ENCODE measurements at places on chromosomes 12 and 14.

- H3K4me3 ChIP-seq = no peak overlapping the region
- H3K27ac ChIP-seq = no peak overlapping the region
- H3K27me3 ChIP-seq = no peaks in the 10 kb centered on the region
- H3K36me3 ChIP-seq = no peaks in the 10 kb centered on the region
- no peak for DNase-seq
- peaks cover 30% of the 10 kb centered on the region for H3K4me1 ChIP-seq
Observed at GRCh38 chr14:24422261-24422660, 7.2 kb downstream of the CBLN3 start.

GRCh38 chr12:11461433-11461832 is 66.1 kb upstream of the PRB2 start:
- no peak for DNase-seq
- no peaks in the 10 kb centered on the region for H3K36me3 ChIP-seq
- H3K27ac ChIP-seq = no peak overlapping the region

GRCh38 chr12:58176296-58176869 is 235.0 kb downstream of the ATP23 start:
- H3K4me1 ChIP-seq = no peaks in the 10 kb centered on the region
- H3K4me3 ChIP-seq = no peak overlapping the region
- no peaks in the 10 kb centered on the region for H3K36me3 ChIP-seq
- DNase-seq = no peak

- H3K4me1 ChIP-seq = peaks cover 19% of the 10 kb centered on the region
- DNase-seq = peak; percentile 95
- peak within 1 kb of the TSS; percentile 86 for H3K27ac ChIP-seq
- H3K36me3 ChIP-seq = no peaks in the 10 kb centered on the region
- no peaks in the 10 kb centered on the region for H3K27me3 ChIP-seq
- peak within 1 kb of the TSS; percentile 64 for H3K4me3 ChIP-seq
Observed at GRCh38 chr12:103965590-103966504, at the start of gene TDG. TSS of gene TDG (plus strand) at chr12:103965872. CDS start at chr12:103966038, 166 bp downstream.

DNA sequence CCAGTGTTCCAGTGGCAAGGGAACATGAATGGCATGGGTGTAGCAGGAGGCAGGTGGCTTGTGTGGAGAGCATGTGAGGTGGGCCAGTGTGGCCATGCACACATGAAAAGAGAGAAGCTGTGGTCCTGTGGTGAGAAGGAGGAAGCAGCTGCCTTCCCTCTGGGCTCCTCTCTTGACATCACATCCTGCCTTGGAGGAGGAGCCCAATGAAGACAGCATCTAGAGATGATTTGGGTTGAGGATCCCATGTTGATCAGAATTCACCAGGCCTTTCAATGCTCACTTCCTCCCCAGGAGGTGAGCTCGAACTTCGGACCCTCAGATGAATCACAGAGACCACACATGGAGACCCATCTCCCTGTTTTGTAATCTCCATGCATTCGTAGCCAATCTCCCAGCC is 82.6 kb downstream of the LRRC74A start:
- H3K4me3 ChIP-seq = no peak overlapping the region
- H3K27me3 ChIP-seq = no peaks in the 10 kb centered on the region
- no peak for DNase-seq
- no peak overlapping the region for H3K27ac ChIP-seq
- H3K4me1 ChIP-seq = peaks cover 29% of the 10 kb centered on the region

DNA sequence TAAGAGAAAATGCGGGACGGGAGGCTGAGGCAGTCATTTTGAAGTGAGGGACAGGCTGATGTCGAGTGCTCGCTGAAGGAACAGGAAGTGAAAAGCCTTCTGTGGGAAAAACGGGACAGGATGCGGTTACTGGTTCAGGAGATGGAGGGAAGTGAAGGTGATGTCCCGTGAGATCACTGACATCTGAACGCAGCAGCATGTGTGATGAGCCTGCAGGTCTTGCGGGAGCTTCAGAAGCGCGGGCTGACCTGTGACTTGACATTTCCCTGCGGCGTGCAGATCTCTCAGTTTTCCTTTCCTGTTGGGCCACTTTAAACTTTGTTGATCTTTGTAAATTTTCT is 77.8 kb downstream of the DDX51 start:
- H3K36me3 ChIP-seq = peaks cover 51% of the 10 kb centered on the region
- H3K4me3 ChIP-seq = no peak overlapping the region
- H3K27me3 ChIP-seq = no peaks in the 10 kb centered on the region
- H3K27ac ChIP-seq = no peak overlapping the region
- peaks cover 11% of the 10 kb centered on the region for H3K4me1 ChIP-seq

- peak within 1 kb of the TSS; percentile 55 for H3K4me3 ChIP-seq
- H3K27ac ChIP-seq = no peak within 1 kb of the TSS
- H3K27me3 ChIP-seq = peaks cover 4% of the 10 kb centered on the region
- DNase-seq = no peak
- H3K36me3 ChIP-seq = no peaks in the 10 kb centered on the region
Observed at GRCh38 chr14:91947475-91948184, at the start of gene FBLN5. TSS of gene FBLN5 (minus strand) at chr14:91947694. CDS start at chr14:91947229, 465 bp downstream.

- H3K4me3 ChIP-seq = no peak overlapping the region
- H3K36me3 ChIP-seq = no peaks in the 10 kb centered on the region
- no peaks in the 10 kb centered on the region for H3K4me1 ChIP-seq
Observed at GRCh38 chr14:99286761-99287160, 14.8 kb upstream of the BCL11B start.

- no peak for DNase-seq
- no peaks in the 10 kb centered on the region for H3K36me3 ChIP-seq
- H3K4me1 ChIP-seq = no peaks in the 10 kb centered on the region
- H3K27ac ChIP-seq = no peak overlapping the region
Observed at GRCh38 chr14:71716041-71716772, 216.0 kb upstream of the RGS6 start.

- no peak overlapping the region for H3K27ac ChIP-seq
- H3K4me3 ChIP-seq = no peak overlapping the region
- no peaks in the 10 kb centered on the region for H3K4me1 ChIP-seq
- no peaks in the 10 kb centered on the region for H3K36me3 ChIP-seq
Observed at GRCh38 chr12:89051065-89051677, 301.1 kb downstream of the DUSP6 start.

- H3K27ac ChIP-seq = no peak overlapping the region
- DNase-seq = no peak
Observed at GRCh38 chr14:101481557-101481956, 79.7 kb upstream of the DIO3 start.

GRCh38 chr12:91677556-91677955 is 468.1 kb downstream of the BTG1 start:
- H3K27ac ChIP-seq = no peak overlapping the region
- H3K4me1 ChIP-seq = no peaks in the 10 kb centered on the region
- no peaks in the 10 kb centered on the region for H3K36me3 ChIP-seq

- H3K27me3 ChIP-seq = no peaks in the 10 kb centered on the region
- H3K27ac ChIP-seq = no peak overlapping the region
- no peaks in the 10 kb centered on the region for H3K36me3 ChIP-seq
- no peak overlapping the region for H3K4me3 ChIP-seq
- no peak for DNase-seq
- H3K4me1 ChIP-seq = no peaks in the 10 kb centered on the region
Observed at GRCh38 chr12:104844123-104844522, 114.0 kb downstream of the SLC41A2 start.

GRCh38 chr12:109731231-109731731 is 17.7 kb downstream of the FAM222A start:
- no peaks in the 10 kb centered on the region for H3K36me3 ChIP-seq
- no peaks in the 10 kb centered on the region for H3K27me3 ChIP-seq

GRCh38 chr12:18564306-18564705 is 173.5 kb downstream of the PLCZ1 start:
- H3K4me3 ChIP-seq = no peak overlapping the region
- no peaks in the 10 kb centered on the region for H3K36me3 ChIP-seq
- no peak overlapping the region for H3K27ac ChIP-seq
- no peaks in the 10 kb centered on the region for H3K27me3 ChIP-seq
- no peak for DNase-seq

DNA sequence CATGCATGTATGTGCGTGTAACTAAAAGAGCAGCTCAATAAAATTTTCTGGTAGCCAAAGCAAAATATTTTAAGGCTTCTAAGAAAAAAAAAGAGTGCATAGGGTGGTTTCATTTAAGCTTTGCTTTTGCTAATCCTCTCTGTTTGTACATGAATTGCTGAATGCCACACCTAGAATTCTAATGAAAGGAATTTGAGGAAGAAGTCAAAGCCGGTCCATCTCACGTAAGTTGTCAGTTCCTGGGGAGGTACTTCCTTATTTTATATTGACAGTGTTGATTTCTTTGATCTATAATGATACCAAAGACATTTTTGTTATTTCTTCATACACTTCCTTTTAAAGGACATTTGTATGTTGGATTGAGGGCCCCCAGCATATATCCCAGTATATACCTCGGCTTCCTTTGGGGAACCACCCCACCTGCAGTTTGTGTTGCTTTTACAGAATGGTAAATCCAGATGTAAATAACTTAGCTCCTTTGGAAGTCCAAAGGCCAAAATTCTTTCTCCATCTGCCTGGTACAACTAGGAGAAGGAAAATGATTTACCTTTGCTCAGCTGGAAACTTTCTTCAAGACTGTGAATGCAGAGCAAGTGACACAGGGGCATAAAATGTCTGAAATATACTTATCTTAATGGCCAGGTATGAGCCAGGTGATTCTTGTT is 420.9 kb upstream of the ATP2B1 start:
- H3K27ac ChIP-seq = no peak overlapping the region
- no peak overlapping the region for H3K4me3 ChIP-seq
- DNase-seq = no peak
- H3K27me3 ChIP-seq = no peaks in the 10 kb centered on the region

- H3K27ac ChIP-seq = no peak overlapping the region
- no peak for DNase-seq
- H3K27me3 ChIP-seq = no peaks in the 10 kb centered on the region
Observed at GRCh38 chr14:35412272-35413056, 7.9 kb upstream of the NFKBIA start.

- no peaks in the 10 kb centered on the region for H3K36me3 ChIP-seq
- DNase-seq = no peak
- no peaks in the 10 kb centered on the region for H3K27me3 ChIP-seq
- no peak overlapping the region for H3K27ac ChIP-seq
- H3K4me3 ChIP-seq = no peak overlapping the region
Observed at GRCh38 chr12:78519422-78519821, 345.2 kb upstream of the SYT1 start.

- no peaks in the 10 kb centered on the region for H3K36me3 ChIP-seq
- no peak overlapping the region for H3K27ac ChIP-seq
- no peaks in the 10 kb centered on the region for H3K27me3 ChIP-seq
- no peak overlapping the region for H3K4me3 ChIP-seq
Observed at GRCh38 chr14:100616854-100617409, 29.7 kb upstream of the BEGAIN start.

GRCh38 chr12:23055004-23055403 is 430.0 kb downstream of the ETNK1 start:
- H3K4me3 ChIP-seq = no peak overlapping the region
- H3K27ac ChIP-seq = no peak overlapping the region
- H3K36me3 ChIP-seq = no peaks in the 10 kb centered on the region
- no peak for DNase-seq
- H3K27me3 ChIP-seq = no peaks in the 10 kb centered on the region
